ACHN (cell line): ENCODE measurements at places on chromosomes 1 and 21.
A peak's percentile ranks its signal among the peaks of the same experiment; 100 is the strongest.

- no peak for DNase-seq
These were observed 568.2 kb upstream of the ZP4 start for GRCh38 chr1:238458899-238459298.

DNA sequence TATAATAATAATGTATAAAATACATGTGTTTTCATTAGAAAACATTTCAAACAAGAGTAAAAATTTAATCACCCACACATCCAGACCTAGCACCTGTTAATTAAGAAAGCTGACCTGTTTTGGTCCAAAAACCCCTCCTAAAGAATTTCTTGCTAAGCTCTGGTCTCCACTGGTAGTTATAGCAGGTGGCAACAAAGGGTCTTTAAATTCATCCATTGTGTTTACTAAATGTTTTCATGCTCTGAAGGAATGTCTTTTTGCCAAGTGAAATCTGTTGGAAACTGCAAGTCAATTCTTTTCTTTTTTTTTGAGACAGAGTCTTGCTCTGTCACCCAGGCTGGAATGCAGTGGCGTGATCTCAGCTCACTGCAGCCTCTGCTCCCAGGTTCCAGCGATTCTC is 141.1 kb downstream of the ESRRG start:
- DNase-seq = no peak

GRCh38 chr1:19971664-19972063 is 7.8 kb downstream of the PLA2G2A start:
- no peak for DNase-seq

- no peak for DNase-seq
These were observed 40.4 kb downstream of the RHBG start for GRCh38 chr1:156409439-156409838.

DNA sequence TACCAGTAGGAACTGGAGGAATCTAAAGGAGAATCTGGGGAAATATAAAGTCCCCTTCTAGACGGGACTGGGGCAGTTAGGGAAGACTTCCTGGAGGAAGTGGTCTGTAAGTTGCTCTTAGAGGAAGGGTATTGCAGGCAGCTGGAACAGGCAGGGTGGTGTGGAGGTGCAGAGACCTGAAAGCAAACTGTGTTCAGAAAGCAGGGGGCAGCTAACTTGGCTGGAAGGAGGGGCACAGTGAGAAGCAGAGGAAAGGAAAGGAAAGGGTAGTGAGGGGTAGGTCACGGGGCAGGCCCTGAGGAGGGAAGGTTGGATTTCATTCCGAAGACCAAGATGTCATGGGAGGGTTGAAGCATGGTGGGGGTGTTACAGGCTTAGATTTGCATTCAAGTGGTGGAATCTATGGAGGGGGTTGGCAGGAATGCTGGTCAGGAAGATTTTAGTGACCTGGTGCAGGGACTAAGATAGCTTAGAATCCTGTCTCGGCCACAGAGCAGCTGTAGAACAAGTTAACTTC is 240.7 kb downstream of the FOXD2 start:
- no peak for DNase-seq

DNA sequence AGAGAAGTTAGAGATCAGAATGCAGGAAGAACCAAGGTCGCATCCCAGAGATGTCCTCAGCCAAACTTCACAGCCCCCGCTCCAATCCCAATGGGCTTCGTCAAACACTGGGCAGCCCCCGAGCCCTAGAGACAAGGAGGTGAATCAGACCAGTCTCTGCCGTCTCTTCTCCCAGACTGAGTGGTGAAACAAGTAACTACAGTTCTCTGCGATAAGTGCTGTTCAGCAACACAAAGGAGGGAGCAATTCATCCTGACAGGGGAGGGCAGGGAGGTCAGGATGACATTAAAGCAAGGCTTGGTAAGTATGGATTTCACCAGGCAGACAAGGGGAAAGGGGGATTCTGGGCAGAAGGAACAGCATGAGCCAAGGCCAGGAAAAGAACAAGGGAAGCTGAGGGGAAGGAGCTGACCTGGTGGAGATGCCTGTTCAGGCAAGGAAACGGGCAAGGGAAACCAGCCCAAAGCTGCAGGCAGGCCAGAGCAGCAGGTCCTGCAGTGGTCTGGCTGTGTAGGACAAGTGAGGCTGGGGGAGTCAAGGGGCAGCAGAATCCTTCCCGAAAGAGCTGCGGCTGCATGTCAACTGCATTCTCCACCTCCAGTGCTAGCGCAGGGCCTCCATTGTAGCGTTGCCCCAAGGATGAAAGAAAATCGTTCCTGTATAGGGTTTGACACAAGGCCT is 13.6 kb upstream of the ERI3 start:
- no peak for DNase-seq

DNA sequence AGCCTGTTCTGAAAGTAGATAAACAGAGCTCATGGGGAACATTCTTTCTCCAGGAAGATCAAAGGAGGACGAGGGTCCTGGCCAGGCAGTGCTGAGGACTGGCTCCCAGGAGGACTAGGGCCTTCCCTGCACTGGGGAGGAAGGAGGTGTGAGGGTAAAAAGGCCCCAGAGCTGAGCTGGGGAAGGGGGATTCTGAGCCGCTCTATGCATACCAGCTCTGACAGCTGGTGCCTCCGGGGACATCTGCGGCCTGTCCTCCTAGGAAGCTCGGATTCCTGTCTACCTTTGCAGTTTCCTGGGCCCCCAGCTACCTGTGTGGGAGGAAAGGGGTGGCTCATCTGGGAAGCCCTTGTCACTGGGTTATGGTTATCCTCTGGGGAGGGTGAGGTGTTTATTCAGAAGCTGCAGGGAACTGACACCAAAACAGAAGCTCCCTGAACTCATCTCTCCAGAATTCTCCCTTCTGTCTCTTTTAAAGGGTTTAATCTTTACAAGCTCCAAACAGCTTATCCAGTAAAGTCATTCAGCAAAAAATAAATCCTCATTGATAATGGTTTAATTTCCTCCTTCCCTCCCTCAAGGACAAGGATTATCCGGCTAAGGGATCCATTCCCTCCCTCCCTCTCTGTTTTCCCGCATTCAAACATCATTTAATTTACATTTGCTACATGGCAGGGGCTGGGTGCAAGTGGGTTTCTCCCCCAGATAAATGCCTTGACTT is 31.0 kb downstream of the NENF start:
- DNase-seq = no peak

DNA sequence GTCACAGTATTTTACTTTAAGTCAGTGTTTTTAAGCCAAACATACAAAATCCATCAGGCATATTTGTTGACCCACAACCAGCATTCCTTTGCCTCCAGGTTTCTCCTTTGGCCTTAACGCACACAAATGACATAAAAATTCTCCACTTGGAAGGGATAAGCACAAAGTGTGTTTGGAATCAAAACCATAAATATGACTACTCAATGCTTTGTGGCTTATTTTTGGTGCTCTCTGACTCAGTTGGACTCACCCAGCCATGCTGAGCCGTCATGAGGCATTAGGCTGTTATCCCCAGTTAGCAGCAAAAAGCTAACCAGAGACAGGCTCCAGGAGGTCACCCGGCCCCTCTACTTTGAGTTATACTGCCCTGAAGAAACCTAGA is 948 bp downstream of the PRUNE1 start:
- peak; percentile 34 for DNase-seq

- DNase-seq = no peak
These were observed 299.6 kb downstream of the USH2A start for GRCh38 chr1:216123446-216124191.

DNA sequence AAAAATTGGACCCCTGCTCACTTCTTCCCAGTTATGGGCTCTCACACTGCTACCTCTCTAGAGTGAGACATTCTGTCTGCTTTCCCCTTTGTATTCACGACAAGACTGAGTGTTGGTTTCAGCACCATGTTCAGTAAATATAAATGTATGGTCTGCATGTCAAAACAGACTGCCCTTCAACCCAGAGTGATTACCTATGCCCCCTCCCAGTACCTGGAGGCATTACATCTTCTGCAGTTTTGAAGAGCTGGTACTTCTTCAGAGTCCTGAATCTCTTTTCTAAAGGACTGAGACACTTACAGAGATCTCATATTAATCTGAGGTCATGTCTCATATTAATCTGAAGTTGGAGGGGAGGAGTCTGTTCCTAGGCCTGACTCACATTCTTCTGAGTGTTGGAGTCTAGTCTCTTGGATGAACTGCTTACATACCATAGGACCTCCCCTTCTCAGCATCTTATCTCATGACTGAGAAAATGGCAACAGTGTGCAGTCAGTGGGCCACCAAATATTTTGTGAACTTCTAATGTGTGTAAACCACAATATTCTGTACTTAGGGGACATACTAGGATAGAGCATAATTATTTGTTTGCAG is 80.3 kb downstream of the RGL1 start:
- DNase-seq = no peak

GRCh38 chr1:7149080-7149838 is 364.0 kb downstream of the CAMTA1 start:
- DNase-seq = no peak

DNA sequence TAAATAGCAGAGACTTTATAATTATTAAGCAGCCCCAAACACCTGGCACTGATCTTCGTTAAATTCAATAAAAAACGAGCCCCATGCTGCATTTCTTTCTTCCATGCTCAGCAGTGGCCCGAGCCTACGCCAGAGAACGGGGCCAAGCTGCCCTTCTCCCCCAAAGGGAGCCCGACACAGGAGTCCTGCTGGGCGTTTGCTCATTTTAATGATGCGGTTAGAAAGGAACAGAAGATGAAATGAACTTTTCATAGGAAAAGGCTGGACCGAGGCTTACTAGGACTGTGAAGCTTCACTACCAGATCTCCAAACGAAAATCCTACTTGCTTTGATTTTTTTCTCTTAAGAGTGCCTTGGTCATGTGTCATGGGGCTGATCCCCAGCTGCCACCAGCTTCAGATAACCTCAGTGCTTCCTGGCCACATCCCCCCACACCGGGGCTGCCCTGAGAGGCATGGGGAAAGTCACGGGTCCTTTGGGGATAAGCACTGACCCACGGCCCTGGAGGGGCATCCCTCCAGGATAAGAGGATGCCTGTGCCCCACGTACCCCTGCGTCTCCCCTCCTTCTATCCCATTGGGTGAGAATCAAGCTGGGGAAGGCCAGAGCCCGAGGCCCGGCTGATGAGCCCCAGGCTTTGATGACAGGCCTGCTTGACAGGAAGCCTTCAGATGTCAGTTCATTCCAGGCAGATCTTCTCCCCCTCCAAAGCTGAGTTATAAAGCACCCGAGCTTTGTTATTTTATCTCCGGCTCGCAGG is 34.2 kb downstream of the PGBD5 start:
- no peak for DNase-seq

- DNase-seq = no peak
These were observed 20.7 kb upstream of the CCN1 start for GRCh38 chr1:85559890-85560289.

DNA sequence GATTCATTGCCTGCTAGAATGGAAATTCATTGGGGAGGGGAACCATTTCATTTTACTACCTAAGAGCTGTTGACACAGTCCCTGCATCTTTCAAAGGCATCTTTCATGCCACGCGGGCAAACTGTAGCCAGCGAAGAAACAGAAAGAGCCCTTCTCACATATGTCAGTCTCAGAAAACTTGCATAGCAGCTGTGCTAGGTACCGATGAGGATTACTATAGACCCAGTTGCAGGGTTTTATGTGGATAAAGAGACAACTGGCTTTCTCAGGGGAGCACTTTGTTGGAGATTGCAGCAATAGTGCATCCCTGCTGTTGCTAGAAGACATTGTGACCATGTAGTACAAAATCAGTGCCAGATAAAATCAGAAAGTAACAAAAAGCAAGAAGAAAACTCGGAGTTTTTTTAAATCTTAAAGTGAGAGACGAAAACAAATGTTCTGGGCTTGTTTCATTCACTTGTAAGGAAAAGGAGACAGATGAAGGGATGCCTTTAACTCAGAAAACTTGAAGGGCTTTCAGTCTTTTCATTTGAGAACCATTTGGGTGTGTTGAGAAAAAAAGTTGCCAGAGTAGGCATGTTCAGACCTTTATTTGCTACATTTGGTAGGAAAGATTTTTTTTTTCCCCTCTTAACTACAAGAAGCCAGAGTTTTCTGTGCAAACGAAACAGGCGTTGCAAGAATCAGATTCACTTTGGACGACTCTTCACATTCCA is 804.1 kb downstream of the USP25 start:
- DNase-seq = no peak

DNA sequence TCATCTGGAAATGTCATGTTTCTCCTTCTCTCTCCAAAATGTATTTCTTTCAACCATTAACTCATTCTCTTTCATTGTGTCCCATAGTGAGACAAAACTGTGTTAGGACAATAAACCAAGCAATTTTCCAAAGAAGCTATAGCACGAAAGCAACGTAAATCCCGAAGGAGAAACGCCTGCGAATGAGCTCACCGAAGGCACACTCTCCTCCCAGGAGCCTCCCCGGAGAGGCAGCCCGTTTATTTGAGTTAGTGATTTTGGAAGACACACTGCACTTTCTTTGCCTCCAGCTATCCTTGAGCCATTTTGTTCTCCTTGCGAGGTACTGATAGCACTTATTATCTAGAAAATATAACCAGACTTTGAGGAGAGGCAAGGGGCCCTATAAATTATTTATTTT is 41.2 kb downstream of the RSPH1 start:
- DNase-seq = no peak

DNA sequence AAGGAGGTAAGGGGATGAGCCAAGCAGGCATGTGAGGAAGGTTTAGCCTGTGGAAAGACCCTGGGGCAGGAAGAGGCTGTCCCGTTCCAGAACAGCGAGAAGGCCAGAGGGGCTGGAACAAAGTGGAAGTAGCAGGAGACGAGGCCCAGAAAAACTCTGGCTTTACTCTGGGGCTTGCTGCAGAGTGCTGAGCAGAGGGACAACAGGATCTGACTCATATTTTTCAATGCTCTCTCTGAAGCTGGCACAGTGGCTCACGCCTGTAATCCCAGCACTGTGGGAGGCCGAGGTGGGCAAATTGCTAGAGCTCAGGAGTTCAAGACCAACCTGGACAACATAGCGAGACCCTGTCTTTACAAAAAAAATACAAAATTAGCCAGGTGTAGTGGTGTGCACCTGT is 52.4 kb upstream of the PAX7 start:
- DNase-seq = no peak

- no peak for DNase-seq
These were observed 124.3 kb downstream of the ATG4C start for GRCh38 chr1:62908168-62908695.

DNA sequence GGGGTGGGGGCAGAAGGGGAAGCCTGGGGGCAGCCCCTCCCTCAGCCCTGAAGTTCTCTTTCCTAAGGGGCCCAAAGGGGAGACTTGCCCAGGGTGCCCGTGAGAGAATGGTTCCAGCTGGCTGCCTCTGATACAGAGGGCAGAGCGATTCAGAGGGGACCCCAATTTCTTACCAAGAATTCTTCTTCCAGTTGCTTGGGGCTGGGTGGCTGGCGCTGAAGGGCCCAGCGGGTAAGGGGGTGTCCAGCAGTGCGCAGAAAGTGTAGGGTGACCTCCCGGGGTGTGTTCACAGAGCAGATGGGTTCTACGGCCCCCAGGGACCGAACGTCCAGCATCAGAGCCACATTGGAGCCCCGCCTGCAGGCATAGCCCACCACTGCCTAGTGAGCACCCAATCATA is 2.5 kb downstream of the PTPN7 start:
- DNase-seq = no peak

DNA sequence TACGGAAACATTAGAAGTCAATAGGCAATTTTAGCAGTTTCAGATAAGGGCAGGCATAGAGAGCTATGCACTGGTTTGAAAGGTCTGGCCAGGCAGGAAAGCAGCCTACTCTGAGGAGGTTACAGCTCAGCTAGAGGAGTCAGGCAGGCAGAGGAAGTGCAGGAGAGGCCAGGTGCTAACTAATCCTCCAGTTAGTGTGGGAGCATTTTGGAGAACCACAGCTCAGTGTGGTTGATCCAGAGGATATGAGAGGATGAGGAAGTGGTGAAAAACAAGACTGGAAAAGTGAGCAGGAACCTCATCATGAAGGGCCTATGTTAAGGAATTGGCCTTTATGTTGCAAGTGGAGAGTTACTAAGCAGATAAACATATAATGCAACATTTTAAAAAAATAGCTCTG is 282.4 kb upstream of the SGIP1 start:
- no peak for DNase-seq
